NCI-H1436 treated with DMSO at 0.1 percent for 48 hours (cell line): ENCODE measurements at places on chromosomes 7 and 10.

GRCh38 chr10:72695496-72695895 is 3.6 kb downstream of the MCU start:
- DNase-seq: no peak

GRCh38 chr10:18226336-18226735 is 86.1 kb downstream of the CACNB2 start:
- DNase-seq: no peak

GRCh38 chr7:112453505-112454171 is 3.4 kb downstream of the IFRD1 start:
- no peak for DNase-seq

GRCh38 chr7:6542368-6542767 is 8.9 kb downstream of the GRID2IP start:
- no peak for DNase-seq
